KBM-7 (cell line): ENCODE measurements at places on chromosomes 11 and 22.
A peak's percentile ranks its signal among the peaks of the same experiment; 100 is the strongest.

- DNase-seq: no peak
Measured at GRCh38 chr11:10440401-10440800, 14.7 kb upstream of the AMPD3 start.

- no peak for DNase-seq
Measured at GRCh38 chr11:45924036-45924915, 1.8 kb downstream of the LARGE2 start.

DNA sequence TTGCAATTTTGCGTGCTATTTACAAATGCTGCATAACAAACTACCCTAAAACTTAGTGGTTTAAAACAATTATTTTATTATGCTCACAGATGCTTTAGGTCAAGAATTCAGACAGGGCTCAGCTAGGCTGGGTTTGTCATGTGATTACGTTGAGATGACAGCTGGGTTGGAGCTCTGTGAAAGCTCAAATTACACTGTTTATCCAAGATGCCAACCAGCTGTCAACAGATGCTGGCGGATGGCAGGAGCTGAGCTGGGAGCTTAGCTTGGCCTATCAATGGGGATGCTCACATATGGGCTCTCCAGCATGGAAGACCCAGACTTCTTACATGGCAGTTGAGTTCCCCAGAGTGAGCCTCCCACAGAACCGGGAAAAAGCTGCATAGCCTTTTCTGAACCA lies 62.7 kb downstream of the STK33 start:
- no peak for DNase-seq

DNA sequence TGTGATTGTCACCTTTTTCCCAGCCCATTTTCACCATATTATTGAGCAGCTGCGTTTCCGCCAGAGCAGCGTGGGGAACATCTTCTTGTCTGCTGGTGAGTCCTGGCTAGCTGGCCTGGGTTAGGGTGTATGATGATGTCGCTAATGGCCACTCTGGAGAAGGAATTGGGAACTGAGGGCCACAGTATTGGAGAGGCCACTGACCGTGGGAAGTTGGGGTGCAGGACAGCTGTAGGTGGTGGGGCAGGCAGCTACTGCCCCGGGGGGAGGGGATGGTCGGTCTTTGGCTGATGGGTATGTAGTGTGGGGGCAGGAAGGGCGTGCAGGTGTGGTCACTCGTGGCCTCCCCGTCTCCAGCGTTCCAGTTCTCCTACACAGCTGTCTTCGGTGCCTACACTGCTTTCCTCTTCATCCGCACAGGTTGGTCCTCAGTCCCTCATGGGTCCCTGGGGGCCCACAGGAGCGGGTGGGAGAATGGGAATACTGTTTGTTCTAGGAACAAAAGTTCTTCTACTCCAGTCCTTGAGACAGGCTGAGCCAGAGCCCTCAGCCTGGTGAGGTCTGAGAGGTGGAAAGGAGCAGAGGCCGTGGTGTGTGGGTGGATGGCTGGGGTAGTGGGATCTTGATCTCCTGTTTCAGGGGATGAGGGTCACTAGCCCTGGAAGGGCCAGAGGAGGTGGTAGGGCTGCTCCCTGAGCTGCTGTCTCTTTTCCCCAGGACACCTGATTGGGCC lies 2.1 kb downstream of the RCE1 start:
- no peak for DNase-seq

- peak; percentile 19 for DNase-seq
Measured at GRCh38 chr11:81658722-81659121, 1074.9 kb downstream of the FAM181B start.

- DNase-seq: no peak
Measured at GRCh38 chr22:50506611-50507420, 686 bp downstream of the LMF2 start.

GRCh38 chr11:113234888-113235287 lies 79.5 kb upstream of the TTC12 start:
- no peak for DNase-seq

GRCh38 chr11:70826541-70827335 lies 425.6 kb downstream of the SHANK2 start:
- DNase-seq: no peak

DNA sequence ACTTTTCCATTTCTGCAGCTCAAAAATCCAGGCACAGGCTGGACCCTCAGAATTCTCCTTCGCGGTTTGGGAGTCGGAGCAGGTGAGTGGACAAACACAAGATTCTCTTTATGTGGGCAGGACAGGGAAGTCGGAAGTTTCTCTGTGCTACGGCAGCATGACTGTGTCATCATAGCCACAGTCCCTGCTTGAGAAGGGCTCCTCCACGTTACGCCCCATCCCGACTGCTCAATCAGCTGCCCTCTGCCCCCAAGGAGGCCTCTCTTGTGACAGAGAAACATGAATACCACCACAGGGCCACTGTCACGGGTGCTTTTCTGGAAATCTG lies 89.0 kb upstream of the SHISAL1 start:
- no peak for DNase-seq
